ENCODE measurements at places on chromosomes 16 and 17.

GRCh38 chr16:21646721-21647561 is 5.5 kb downstream of the IGSF6 start:
- no peak for DNase-seq

DNA sequence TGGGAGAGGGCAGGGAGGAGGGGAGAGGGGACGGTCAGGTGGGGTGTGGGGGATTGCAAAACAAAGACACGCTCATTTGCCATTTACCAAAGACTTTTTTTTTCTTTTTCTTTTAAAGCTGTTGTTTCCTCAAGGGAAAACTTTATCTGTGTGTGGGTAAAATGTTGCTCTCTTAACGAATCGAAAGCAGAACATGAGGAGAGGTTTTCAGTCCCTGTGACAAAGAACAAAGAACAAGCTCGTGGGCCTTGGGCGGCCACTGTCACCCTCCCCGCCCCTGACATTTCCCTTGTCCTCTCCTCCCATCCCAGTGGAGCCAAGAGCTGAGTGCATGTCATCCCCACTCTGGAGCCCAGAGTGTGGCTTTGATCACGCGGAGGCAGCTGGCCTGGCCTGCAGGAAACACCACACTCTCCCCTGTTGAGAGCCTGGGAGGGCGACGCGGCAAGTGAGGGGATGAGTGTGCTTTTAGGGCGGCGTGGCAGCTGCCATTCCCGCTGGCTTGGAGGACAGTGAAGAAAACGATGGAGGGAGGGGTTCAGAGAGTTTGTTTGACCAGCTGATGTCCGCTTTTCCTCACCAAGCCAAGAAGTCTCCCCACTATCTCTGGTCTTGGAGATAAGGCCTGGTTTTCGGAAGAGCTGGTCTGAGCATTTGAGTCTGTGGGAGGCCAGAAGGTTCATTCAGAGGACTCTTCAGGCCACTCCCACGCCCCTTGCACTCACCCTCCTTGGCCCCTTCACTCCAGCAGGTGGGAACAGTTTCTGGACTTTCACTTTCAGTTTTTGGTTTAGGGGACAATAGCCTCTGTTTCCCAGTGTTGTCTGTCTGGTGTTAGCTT is 11.4 kb downstream of the CCR7 start:
- no peak for DNase-seq

- no peak for DNase-seq
These were observed 5.8 kb downstream of the LMF1 start for GRCh38 chr16:965036-965395.

DNA sequence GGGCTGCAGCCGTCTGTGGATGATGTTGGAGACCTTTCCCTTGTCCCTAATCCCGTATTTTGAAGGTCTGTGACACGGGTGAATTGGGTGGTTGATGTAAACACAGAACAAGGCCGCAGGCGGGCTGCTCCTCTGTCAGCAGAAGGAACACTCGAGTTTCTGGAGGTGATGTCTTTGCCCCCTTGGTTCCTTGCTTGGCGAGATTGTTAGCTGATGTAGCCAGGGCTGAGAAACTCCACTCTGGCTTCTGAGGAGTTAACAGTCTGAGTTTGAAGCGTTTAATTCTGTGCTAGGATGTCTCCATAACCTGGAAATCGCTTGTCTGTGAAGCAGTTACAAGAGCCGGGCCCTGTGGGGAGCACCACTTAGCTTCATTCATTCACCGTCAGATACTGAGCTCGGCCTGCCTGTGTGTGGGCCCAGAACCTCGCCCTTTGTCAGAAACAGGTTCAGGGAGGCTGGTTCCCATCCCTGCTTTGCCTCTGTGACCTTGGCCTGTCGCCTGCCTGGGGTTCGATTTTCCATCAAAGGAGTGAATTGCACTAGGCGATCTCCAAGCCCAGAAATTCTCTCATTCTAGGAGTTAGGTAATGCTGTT is 1.3 kb downstream of the MAPK8IP3 start:
- DNase-seq = peak; percentile 30

GRCh38 chr17:69060822-69061221 is at the start of gene ABCA9:
TSS of gene ABCA9 (minus strand) at chr17:69060927. CDS start at chr17:69051126, 9,801 bp downstream.
- DNase-seq = no peak

DNA sequence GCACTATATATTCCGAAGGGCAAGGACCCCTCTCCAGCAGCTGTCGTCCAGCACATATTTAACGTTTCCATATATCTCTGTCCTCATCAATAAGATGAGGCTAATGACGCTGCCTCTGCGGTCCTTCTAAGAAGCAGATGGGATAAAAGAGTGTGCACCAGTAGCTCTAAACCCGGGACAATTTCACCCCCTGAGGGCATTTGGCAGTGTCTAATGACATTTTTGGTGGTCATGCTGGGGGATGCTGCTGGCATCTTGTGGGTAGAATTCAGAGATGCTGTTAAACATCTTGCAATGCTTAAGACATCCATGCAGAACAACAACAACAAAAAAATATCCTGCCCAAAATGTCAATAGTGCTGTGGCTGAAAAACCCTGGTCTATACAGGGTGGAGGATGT is 372.9 kb downstream of the CDH13 start:
- no peak for DNase-seq

- DNase-seq = peak; percentile 38
These were observed 51.7 kb downstream of the GAN start for GRCh38 chr16:81366316-81366932.

- DNase-seq = no peak
These were observed 9.3 kb upstream of the ZC3H18 start for GRCh38 chr16:88560714-88561484.

DNA sequence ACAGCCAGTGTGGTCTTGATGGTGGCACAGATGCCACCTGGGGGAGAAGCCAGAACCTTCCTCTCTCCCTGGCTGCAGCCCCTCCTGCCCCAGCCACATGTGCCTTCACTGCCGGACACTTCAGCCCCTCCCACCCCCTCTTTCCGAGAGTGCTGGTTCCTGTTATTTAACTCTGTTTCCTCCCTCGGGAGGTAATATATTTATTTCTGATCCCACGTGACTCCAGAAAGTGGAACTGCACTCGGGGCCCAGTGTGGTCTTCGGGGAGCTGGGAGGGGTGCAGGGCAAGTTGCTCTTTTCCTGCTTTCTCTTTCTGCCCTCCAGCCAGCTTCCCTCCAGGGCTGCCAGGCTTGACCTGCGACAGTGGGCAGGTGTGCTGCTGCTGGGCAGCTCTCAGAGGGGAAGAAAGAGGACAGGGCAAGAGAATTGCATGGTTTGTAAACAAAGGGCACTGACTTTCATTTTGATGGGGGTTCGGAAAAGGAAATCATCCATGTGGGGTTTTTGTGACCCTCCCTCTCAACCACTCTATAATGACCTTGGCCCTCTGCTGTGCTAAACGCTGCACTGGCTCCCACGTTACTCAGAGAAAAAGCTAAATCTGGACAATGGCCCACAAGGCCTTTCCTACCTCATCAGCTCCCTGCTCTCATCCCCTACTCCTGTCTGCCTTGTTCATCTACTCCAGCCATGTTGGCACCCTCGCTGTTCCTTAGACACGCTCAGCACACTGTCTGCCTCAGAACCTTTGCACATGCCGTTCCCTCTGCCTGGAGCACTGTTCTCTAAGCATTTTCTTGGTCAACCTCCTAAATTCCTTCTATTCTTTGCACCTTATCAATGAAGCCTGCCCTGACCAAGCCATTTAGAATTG is 8.2 kb upstream of the CIITA start:
- DNase-seq = no peak

DNA sequence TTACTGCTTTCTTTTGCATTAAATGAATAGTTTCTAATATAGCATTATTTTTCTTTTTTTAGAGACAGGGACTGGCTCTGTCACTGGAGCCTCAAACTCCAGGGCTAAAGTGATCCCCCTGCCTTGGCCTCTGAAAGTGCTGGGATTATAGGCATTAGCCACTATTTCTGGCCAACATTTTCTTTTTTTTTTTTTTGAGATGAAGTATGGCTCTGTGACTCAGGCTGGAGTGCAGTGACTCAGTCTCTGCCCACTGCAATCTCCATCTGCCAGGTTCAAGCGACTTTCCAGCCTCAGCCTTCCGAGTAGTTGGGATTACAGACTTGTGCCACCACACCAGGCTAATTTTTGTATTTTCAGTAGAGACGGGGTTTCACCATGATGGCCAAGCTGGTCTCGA is 2.0 kb upstream of the DUXB start:
- DNase-seq = peak; percentile 58

GRCh38 chr17:44317545-44317944 is 7.1 kb downstream of the SLC25A39 start:
- peak; percentile 44 for DNase-seq

DNA sequence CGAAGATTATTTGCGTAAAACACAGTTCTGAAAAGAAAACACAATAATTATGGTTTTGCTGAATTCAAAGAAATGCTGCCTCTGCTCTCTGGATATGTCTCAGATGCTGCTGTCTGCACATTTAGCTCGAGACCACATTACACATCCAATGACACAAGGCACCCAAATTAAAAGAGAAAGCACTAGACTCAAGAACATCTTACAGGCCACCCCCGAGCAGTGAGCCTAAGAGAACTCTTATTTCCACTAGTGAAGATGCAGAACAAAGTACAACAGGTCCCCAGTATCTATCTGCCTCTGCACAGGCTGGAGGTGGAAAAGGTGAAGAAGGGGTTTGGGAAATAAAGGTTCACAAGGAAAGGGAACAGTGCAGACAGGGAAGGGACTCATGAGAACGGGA is 33.5 kb downstream of the GRB2 start:
- no peak for DNase-seq

DNA sequence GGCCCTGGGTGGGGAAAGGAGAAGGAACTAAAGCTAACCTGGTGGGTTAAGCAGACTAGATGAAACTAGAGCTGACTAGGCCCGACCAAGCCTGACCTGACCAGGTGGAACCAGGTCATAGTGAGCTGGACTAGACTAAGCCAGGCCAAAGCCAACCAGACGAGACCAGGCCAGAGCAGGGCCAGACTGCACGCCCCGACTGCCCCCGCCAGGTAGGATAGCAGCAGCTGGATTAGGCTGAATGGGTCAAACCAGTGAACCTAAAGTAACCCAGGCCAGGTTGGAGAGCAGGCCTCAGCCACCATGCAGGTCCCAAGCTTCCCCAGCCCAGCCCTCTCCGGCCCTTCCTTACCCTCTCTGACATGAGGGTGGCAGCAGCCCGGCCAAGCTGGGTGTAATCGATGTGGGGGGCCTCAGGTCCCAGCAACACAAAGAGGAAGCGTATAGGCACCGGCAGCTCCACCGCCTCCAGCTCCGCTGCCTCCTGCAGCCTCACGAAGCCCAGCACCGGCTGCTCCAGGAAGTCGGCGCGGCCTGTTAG is 9.1 kb downstream of the SLC4A1 start:
- no peak for DNase-seq

DNA sequence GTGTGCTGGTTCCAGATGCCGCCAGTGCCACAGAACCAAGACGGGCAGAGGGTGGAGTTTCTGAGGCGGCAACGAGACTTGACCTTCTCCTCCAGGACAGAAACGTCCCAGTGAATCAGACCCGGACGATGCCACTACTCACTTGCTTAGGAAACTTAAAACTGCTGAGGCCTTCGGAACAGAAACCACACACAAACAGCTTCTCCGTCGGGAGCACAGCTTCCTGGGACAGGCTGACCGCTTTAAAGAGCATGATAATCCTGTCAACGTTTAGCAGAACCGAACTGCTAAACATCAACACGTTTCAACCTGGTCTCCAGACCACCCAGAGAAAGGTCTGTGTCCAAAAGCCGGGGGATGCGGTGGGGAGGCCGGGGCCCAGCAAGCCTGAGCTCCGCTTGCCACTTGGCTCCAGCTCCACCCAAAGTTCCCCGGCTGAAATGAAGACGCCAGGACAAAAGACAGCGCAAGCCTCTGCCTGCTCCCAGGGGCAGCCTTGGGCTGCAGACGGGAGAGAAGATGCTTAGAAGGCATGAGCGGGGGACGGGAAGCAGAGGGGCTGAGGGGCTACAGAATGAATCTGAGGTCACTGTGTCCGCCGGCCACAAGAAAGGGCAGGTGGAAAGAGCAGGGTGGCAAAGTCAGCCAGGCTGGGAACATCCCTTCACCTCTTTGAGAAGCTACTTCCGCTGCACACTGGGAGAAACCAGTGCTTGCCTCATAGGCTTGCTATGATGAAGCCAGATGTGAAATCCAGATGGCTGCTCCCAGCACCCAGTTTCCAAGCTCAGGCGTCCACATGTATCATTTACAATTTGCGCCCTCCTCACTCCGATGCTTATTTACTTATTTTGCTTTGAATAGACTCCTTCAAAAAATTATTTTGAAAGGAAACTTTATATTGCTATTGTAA is 69.0 kb downstream of the MRM3 start:
- DNase-seq = no peak

DNA sequence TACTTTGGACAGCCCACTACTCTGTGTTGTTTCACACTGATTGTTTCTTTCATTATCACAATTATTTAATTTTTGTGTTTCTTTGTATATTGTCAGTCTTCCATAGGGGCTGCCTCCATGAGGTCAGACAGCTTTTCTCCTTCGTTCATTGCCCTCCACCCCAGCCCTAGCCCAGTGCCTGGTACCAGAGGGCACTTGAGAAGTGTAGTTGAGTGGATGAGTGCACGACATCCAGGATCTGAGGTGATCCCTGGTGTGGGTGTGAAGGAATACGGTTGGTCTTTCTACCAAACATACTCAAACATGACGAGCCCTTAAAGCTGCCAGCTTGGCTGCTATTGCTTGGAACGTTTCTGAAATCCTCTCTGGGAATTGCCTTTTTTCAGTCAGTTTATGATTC is 37.9 kb downstream of the DHRS7B start:
- DNase-seq = no peak

DNA sequence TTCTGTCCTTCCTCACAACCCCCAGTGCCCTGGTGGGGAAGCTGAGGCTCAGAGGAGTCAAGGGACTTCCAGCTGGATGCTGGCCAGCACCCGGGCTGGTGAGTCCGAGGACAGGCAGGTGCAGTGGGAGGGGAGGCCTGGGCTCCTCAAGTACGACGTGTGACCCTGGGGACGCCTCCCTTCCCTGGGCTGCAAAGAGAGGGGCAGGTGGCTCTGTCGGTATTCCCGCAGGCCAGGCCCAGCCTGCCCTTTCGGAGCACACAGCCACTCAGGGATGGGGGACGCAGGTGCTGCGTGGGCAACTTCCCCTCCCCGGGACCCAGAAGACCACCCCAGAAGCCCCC is 33.1 kb upstream of the PVALEF start:
- DNase-seq = no peak

- DNase-seq = no peak
These were observed 49.7 kb downstream of the EMP2 start for GRCh38 chr16:10530685-10531084.

DNA sequence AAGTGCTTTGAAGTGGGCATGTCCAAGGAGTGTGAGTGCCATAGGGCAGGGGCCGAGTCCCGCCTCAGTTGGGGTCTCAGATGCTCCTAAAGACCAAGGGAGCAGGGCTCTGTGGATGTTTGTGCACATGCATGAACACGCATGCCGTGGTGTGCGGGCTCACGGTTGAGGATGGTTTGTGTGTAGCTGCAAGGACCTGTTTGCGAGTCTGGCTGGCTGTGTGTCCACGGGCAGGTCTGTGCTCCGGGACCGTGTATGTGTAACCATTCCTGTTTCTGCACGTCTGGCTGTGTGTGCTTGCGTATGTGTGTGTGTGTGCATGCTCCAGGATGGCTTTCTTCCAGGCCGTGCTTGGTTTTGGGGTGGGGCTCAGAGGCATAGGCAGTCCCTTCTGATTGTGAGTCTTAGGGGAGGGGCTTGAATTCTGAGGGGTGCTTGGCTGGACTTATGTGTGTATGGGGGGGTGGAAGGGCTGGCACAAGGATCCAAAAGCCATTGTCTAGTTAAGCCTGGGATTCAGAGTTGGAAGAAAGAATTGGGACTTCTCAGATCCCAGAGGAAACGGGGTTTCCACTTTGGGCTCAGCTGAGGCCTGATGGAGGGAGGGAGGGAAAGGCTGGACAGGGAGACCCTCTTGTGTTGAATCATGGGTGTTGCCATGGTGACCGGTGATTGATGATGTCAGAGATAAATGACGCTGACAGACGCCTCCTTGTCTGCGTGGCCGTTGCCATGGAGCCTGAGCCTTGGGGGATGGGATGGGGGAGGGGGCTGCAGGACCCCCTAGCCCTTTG is 14.4 kb downstream of the GJD3 start:
- DNase-seq = no peak

Measured in hematopoietic multipotent progenitor cell treated with erythropoietin and hydrocortisone succinate and interleukin-3 and kit ligand, for 17 days (in vitro differentiated cells).